ENCODE measurements at places on chromosomes 4 and X.

DNA sequence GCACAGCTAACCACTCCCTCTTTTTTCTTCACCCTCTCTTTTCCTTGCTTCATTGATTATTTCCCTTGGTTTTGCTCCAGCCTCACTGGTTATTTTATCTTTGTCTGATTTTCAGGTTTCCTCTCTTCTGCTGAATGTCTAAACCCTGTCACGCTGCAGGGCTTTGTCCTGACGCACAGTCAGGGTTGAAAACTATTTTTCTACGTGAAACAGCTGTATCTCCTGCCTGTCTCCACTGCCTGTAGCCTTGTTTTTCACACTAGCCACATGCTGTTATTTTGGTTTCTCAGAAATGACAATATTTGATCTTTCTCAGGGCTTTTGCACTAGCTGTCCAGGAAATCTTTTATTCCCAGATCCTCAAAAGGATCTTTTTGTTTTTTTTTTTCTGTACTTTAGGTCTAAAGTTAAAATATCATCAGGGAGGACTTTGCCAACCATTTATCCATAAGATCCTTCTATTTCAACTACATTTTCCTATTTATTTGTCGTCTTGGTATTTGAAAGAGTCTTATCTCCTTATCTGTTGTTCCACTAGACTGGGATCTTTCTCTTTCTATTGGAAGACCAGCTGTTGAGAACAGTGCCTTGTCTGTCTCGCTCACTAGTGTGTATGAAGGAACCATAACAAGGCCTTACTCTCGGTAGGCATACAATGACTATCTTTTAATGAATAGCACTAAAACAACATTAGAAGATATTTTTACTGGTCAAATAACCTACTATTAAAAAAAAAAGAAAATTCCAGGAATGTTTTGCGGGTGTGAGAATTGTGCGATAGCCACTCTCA, 164.3 kb downstream of the PDHA2 start:
- no peak for DNase-seq

GRCh38 chr4:61938250-61938846, 738.2 kb downstream of the ADGRL3 start:
- DNase-seq, result no peak

DNA sequence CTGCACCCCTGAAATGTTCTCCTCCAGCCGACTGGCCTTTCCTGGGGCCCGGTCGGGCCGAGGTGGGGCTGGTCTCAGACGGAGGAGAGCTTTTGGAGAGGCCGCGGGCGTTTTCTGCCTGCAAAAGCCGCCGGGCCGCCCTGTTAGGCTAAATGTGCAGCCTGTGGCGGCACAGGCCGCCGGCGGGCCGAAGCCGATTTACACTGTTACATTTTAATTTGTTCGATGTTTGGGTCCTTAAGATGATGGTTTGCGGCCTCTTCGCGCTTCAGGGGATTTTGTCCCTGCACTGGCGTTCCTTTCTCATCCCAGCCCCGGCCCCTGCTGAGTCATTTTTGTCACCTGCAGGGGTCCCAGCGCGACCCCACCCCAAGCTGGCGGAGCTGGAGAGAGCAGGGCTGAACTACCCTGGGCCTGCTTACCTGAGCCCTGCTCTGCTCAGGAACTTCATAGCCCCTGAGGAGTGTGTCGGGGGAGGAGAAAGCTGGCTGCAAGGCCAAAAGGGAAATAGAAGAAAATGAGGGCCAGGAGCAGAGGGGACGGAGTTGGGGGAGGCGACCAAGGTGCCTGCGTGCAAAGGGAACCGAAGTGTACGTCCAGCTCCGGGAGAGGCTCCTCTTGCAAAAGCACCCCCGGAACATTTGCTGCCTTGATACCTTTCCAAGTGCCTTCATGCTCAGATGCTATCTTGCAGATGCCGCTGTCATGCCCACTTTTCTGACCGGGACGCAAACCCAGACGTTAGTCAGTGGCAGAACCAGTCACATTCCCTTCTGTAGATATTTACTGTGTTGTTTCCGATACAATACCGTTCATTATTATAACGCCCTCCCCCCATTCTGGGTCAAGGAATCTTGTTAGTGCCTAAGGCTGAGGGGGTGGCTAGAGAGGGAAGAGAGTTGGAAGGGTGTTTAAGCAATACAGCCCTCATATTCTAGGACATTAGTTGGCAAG, 977 bp upstream of the RBBP7 start:
- DNase-seq, result no peak

GRCh38 chrX:149853925-149854324, 27.1 kb upstream of the MAGEA8 start:
- DNase-seq, result no peak

DNA sequence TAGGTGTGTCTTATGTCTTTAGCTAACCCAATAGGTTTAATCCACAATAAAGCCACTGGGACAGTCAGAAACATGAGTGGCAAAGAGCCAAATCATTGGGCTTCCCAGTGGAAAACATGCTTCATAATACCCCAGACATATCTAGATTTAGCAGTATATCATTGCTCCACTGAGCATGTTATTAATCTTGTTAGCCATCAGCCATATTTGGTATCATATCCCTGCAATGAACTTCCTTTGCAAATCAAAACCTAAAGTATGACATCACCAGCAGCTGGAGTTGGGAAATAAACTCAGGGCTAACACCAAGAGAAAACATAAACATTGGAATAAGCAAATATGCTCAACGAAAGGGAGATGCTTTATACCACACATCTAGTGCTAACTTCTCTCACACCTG, 280.8 kb upstream of the NOCT start:
- peak; percentile 62 for DNase-seq

DNA sequence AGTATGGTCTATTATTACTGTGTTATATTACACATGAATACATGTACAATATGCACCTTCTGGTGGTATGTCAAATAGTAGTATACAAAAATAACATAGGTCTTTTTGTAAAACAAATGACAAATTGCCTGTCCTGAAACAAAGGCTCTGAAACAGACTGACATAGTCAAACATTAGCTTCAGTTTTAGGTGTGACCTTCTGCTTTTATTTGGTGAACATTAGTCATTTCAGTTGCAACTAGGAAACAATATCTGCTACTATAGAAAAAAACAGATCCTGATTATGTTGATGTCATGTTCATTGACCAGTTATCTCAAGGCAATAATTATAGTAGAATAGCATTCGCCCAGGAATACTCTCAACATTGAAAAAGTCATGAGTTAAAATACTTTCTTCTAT, 123.0 kb downstream of the CHRNA9 start:
- no peak for DNase-seq

Measured in fibroblast of skin of back (primary cell).